Aorta (tissue), 5 donors: ENCODE measurements at places on chromosomes 7 and 10. TPM values are rescaled to one million over a fixed set of nuclear protein-coding genes. Genes with fewer than 3 reads are reported as not detected.

DNA sequence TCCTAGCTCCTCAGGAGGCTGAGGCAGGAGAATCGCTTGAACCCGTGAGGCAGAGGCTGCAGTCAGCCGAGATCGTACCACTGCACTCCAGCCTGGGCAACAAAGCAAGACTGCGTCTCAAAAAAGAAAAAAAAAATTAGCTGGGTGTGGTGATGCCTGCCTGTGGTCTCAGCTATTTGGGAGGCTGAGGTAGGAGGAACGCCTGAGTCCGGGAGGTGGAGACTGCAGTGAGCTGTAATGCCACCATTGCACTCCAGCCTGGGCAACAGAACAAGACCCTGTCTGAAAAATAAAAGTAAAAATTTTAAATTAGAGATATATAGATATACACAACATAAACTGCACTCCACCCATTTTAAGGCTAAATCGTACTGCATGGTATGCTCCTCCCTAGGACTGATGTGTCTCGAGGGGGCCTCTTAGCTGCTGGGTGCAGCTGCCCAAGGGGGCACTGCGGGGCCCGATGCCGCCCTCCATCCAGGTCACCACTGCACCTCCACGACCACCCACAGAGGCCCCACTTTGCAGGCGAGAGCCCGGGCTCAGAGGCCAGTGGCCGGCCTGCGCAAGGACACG lies 40.9 kb upstream of the FOXK1 start:
- H3K27me3 ChIP-seq = no peaks in the 10 kb centered on the region
- H3K4me1 ChIP-seq = no peaks in the 10 kb centered on the region
- no peaks in the 10 kb centered on the region for H3K36me3 ChIP-seq
- H3K4me3 ChIP-seq = peak overlapping the region; percentile 55
- no peak overlapping the region for H3K27ac ChIP-seq

DNA sequence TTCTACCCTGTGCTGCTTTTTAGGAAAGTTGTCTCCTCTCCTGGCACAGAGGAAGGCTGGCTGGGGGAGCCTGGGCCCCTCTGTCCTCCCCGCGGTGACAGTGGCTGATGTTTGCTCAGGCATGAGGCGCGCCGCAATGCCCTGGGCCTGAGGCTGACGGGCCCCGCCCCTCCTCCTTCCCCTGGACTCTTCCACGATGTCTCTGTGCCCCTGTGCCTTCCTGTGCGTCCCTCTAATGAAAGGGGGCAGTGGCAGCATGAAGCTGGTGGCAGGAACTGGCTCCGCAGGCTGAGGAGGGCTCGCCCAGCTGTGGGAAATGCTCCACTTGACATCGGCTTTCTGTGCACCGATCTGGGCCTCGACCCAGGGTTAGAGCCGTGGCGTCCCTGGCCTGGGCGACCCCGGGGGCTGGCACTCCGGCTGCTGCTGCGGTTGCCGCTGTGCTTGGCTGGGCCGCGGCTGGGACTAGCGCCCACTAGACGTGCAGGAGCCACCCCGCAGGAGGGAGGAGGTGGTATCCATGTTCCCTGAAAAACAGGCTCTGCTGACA lies 67.9 kb downstream of the ZNF680 start:
- H3K36me3 ChIP-seq = no peaks in the 10 kb centered on the region
- DNase-seq = no peak
- no peaks in the 10 kb centered on the region for H3K4me1 ChIP-seq
- no peak overlapping the region for H3K27ac ChIP-seq
- H3K4me3 ChIP-seq = no peak overlapping the region

GRCh38 chr10:28678687-28679457 lies 1.6 kb downstream of the BAMBI start:
- H3K27ac ChIP-seq = peak overlapping the region; percentile 65
- H3K4me1 ChIP-seq = no peaks in the 10 kb centered on the region
- no peaks in the 10 kb centered on the region for H3K36me3 ChIP-seq
- no peaks in the 10 kb centered on the region for H3K27me3 ChIP-seq
- DNase-seq = no peak

DNA sequence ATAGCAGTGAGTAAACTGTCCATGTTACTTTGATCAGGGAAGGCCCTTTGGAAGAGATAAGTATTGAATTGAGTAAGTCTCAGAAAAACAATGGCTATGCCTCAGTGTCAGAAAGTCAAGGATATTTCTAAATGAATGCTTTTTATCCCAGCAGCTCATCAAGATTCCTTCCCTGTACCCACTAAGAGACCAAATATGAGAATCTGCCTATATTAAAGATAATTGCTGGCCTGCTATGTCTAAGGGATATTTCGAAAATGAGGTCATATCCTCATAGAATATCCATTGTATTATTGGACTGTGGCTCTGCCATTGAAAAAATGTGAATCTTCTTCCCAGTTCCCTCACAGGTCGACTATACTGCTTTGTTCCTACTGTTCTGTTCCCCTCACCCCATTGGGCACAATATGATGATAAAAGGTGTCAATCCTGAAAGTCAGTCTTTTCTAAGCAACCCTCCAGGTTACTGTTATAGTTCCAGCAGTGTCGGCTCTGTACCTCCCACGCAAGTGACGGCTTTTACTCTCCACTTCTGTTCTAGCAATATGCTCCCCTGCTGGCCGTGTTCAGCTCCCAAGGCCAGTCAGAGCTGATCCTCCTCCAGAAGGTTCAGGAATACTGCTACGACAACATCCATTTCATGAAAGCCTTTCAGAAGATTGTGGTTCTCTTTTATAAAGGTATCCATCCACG lies 51.7 kb downstream of the BZW2 start:
- H3K4me3 ChIP-seq = no peak overlapping the region
- peak overlapping the region; percentile 40 for H3K27ac ChIP-seq
- no peaks in the 10 kb centered on the region for H3K36me3 ChIP-seq
- DNase-seq = no peak
- no peaks in the 10 kb centered on the region for H3K27me3 ChIP-seq

GRCh38 chr10:81034383-81034782 lies 496.7 kb downstream of the SH2D4B start:
- no peaks in the 10 kb centered on the region for H3K27me3 ChIP-seq
- no peak overlapping the region for H3K27ac ChIP-seq
- no peaks in the 10 kb centered on the region for H3K4me1 ChIP-seq
- DNase-seq = no peak

DNA sequence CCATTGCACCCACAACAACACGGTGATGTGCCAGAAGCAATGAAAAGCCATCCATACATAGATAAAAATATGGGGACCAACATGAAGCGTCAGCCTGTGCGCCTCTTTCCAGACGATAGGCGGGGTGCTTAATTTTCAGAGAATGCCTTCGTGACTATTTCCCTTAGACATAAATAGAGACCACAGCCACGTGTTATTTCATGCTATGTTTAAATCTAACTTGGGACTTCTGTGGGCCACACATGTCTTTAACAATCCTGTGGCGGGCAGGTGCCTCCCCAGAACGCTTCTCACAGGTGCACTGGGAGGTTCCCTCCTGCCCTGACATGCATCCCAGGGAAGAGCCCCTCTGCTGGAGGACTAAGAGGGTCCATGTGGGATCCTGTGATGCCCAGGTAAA lies 259.7 kb downstream of the ADARB2 start:
- no peak overlapping the region for H3K4me3 ChIP-seq
- no peaks in the 10 kb centered on the region for H3K4me1 ChIP-seq
- H3K36me3 ChIP-seq = no peaks in the 10 kb centered on the region
- no peak overlapping the region for H3K27ac ChIP-seq
- DNase-seq = no peak
- H3K27me3 ChIP-seq = no peaks in the 10 kb centered on the region

MRLN gene
- total RNA-seq = 0.65 TPM
